Anterior cingulate cortex (tissue), 58 donors: ENCODE measurements at places on chromosomes 4 and X.
A peak's percentile ranks its signal among the peaks of the same experiment; 100 is the strongest.

DNA sequence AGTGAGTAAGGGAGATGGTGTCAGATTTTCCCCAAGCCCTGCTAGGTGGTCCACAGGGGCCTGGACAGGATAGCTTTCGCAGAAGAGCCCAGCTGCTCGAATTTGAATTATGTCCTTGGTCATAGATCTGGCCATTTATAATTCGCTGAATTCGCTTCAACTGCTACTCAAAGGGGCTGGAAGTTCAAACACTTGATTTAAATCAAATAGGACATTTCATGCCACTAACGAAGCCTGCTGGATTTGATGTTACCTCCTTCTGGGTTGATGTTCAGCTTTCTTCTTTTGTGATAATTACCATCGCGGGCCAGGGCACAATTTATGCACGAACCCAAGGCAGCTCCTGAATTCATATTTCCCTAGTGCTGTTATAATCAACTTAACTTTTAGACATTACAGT is 67.0 kb downstream of the CLCN4 start:
- DNase-seq: no peak

- DNase-seq: no peak
These were observed 66.1 kb upstream of the CLNK start for GRCh38 chr4:10750714-10751113.

- no peak for DNase-seq
These were observed 61.6 kb downstream of the RGS12 start for GRCh38 chr4:3354455-3354811.

DNA sequence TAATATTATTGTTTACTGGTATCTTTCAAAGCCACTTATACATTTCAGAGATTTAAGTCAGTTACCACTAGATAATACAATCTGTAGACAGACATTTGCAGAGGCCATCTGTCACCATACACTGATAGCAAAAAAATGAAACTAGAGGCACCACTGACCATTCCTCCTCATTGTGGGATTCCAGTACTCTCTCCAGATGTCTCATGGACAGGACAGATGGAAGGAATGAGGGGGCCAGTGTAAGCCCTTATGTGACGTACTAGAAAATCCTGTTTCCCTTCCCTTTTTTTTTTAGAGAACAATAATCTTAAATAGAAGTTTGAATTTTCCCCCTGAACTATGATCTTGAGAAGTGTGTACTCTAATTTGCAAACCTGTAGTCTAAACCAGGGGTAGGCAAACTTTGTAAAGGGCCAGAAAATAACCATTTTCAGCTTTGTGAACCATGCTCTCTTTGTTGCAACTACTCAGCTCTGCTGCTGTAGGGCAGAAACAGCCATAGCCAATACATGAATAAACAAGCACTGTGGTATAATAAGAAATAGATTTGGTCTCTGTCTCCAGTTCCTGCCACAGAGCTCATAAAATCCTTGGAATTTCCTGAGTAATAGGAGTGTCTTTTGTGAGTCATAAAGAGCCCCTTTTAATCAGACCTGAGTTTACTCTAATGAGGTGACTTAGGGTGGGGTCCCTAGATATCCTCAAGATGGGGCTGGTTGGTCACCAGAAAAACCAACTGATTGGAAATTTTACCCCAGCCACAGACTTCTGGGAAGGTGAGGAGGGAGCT is 90.4 kb downstream of the MOSPD2 start:
- DNase-seq: no peak

DNA sequence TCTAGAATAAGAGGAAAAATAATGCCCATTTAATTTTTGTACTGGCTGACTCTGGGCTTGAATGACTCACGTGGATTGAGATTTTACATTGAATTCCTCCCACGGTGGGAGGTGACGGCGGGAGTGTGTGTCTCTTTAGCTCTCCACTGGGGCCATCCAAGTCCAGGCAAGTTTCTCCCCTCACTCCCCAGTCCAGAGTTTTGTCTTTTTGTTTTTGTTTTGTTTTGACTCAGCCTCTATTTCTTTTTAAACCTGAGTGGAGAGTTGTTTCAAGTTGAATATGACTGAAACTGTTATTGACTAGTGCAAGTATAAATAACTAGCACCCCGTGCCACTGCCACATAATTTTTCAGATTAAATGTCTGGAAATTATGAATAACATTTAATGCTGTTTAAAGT is 13.6 kb downstream of the CHST7 start:
- no peak for DNase-seq

DNA sequence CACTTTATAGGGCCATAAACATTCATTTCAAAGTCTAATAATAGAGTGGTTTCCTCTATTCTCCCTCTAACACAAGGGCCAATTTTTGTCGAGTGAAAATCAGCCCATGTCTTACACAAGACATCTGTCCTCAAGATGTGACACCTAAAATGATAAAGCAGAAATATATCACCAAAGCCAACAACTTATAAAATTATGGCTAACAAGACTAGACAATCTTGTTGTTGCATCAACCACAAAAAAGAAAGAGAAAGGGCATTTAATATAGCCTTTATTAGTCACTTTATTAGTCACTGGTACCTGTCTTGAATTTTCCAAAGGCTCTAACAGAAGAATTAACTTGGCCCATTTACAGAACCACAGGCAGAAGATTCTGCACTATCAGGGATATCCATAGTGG is 161.6 kb downstream of the SMIM20 start:
- DNase-seq: no peak

DNA sequence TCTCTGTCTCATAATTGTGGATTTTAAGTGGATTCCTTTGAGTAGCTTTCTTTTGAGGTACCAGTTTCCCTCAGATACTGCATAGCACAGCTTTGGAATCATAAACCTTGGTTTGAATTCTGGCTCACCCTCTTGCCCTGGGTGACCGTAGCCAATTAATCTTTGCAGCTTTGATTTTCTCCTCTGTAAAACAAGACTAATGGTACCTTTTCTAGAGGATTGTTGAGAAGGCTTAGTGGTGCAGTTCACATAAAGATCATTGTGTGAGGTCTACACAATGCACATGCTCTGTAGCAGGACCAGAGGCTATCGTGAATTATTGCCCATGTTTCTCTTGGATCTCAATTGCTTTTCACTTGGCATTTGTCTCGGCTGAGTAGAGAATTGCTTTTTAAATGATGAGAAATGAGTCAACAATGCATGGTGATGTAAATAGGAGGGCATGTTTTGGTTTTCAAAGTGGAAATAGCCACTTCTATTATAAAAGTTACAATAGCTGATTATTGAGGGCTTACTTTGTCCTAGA is 47.9 kb downstream of the TMEM131L start:
- no peak for DNase-seq

DNA sequence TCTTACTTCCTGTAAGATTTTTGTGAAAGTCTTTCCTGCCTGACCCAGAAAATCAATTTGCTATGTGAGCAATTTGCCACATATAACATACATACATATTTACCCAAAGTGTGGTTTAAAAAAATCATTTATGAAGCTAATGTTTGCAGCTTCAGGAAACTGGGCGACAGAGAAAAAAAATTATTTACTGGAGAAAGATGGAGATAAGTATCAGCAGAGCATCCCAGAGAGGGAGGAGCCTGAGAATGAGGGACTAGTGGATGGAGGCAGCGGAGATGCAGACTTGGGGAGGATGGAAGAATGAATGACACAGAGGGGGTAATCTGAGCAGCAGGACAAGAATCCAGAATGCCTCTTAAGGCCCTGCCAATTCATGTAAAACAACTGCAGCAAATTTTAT is 975 bp upstream of the GYPA start:
- DNase-seq: no peak

- no peak for DNase-seq
These were observed 4.5 kb downstream of the GPM6A start for GRCh38 chr4:175807547-175807946.

DNA sequence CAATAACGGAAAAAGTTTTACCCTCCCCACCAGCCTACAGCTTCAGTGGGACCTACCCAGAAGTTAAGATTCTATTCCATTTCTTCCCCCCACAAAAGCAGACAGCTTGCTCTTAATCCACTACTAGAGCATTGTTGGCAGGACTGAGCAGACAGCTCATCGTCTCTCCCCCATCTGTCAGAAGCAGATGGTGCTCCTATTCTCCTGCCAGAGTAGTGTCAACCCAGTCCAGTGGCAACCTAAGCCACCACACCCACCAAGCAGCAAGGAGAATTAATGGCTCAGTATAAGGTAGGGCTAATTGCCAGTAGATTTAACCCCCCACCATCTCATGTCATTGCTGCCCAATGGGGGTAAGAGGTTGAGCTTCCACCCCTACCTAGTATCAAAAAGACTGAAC is 62.0 kb downstream of the AWAT2 start:
- DNase-seq: no peak

DNA sequence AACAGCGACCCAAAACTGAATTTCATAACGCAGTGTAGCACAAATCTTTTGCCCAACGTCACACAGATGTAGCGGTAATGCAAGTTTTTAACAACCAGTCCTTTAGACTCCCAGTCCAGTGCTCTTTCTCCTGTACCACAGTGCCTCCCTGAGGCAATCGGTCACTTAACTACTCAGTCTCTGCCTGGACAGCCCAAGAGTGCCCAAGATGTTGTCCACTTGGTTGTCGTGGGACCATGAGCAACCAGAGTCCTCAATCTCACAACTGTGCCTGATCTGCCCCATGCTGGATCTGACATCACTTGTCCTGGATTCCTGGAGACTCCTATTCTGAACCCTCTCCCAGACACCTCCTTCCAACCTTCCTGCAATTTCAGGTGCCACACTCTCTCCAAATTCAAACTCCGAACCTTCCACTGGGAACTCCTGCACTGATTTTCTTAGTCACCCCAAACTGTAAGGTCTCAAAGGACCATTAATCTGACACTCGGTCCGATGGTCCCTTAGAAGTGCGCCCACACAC is 702 bp downstream of the MMGT1 start:
- DNase-seq: no peak

GRCh38 chrX:113545040-113545439 is 704.4 kb upstream of the AMOT start:
- no peak for DNase-seq

DNA sequence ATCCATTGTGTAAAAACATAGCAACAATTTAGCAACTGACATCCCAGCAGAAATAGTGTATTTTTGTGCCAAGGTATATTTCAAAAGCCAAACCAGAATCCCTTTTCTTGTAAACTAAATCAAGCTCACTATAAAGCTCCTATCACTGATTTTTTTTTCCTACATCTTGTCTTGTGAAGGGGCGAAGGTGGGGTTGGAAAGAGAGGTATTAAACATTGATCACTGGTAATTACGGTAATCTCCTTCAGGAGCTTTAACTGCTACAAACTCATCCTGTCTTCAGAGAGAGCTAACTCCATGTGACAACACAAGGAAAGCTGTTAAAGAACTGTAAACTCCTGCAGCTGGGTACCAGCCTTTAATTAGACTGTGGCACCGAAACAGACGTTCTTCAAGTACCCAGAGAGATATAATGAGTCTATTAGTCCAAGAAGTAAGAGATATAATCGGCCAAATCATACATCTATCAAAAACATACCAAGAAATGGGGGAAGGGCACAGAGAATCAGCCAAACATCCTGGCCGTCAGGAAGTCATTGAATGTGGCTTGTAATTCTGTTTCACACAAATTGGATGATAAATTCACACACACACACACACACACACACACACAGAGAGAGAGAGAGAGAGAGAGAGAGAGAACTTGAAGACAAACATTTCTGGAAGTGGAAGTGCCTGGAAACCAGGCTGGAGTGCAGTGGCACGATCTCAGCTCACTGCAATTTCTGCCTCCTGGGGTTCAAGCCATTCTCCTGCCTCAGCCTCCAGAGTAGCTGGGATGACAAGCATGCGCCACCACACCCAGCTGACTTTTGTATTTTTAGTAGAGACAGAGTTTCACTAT is 111.9 kb upstream of the PPARGC1A start:
- no peak for DNase-seq

GRCh38 chrX:15401378-15401777 is 17.2 kb upstream of the VEGFD start:
- no peak for DNase-seq

GRCh38 chrX:72073633-72074032 is 58.1 kb downstream of the RTL5 start:
- no peak for DNase-seq

DNA sequence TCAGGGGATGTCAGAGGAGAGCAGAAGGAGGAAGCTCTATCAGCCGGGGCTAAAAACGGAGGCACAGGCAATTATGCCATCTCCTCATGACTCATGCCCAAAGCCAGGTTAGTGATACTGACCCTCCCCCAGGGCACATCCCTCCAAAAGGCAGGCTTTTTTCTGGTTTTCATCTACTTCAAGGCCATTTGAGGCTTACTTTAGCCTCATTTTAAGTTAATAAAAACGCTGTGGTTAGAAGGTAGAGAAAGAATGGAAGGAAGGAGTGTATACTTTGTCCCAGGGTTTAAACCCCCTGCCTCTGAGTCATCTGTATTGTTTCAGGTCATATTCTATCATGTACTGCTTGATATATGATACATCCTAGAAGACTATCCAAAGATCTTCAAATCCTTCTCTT is 89.7 kb upstream of the NDP start:
- DNase-seq: no peak

GRCh38 chr4:3721627-3722026 is 44.6 kb upstream of the ADRA2C start:
- peak; percentile 58 for DNase-seq

GRCh38 chr4:54493862-54494261 is 163.9 kb upstream of the KIT start:
- DNase-seq: no peak

DNA sequence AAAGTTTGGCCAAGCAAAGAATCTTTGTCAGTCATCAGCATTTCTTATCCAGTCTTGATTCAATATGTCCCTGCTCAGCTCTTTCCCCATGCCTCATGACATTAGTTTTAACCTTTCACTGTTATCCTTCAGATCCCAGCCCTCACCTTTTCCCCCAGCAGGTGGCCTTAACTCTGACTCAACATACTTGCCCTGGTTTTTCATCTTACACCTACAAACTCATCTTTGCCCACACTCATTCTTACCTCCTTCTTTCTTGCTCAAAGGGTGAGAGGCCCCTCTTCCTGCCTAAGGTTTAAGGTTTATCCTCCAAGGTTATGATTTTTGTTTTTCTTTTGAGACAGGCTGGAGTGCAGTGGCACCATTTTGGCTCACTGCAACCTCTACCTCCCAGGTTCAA is 10.6 kb upstream of the ANXA5 start:
- DNase-seq: no peak

GRCh38 chr4:139556724-139557555 is 921 bp upstream of the SETD7 start:
- DNase-seq: peak; percentile 55

DNA sequence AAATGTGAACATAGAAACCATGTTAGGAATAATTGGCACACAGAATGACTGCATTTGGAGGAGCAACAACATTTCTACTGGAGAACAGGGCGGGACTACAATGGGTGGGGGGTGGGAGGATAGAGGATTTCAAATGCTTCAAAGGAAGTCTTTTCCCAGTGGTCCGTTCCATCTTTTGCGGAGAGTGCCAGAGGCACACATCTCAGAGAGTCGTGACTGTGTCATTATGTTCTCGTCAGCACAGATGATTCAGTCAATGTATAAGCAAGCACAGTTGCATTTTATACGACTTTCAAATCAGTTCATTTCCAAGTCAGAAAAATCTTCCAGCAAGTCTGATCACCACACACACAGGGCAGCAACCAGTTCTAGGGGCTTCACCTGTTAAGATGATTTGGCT is 22.7 kb upstream of the GPR50 start:
- DNase-seq: no peak
